ENCODE measurements at places on chromosomes 16 and 17.

DNA sequence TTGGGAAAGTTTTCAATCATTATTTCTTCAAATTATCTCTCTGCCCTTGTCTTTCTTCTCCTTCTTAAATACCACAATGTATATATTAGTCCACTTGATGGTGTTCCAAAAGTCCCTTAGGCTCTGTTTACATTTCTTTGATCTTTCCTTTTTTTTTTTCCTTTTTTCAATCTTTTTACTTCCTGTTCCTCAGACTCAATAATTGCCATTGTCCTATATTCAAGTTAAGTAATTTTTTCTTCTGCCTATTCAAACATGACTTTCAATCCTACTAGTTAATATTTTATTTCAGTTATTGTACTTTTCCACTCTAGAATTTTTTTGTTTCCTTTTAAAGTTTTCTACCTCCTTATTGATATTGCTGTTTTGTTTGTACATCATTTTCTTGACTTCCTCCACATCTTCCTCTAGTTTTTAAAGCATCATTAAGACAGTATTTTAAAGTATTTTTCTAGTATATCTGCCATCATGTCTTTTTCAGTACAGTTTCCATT lies 15.8 kb upstream of the UQCRC2 start:
- no peak for DNase-seq

DNA sequence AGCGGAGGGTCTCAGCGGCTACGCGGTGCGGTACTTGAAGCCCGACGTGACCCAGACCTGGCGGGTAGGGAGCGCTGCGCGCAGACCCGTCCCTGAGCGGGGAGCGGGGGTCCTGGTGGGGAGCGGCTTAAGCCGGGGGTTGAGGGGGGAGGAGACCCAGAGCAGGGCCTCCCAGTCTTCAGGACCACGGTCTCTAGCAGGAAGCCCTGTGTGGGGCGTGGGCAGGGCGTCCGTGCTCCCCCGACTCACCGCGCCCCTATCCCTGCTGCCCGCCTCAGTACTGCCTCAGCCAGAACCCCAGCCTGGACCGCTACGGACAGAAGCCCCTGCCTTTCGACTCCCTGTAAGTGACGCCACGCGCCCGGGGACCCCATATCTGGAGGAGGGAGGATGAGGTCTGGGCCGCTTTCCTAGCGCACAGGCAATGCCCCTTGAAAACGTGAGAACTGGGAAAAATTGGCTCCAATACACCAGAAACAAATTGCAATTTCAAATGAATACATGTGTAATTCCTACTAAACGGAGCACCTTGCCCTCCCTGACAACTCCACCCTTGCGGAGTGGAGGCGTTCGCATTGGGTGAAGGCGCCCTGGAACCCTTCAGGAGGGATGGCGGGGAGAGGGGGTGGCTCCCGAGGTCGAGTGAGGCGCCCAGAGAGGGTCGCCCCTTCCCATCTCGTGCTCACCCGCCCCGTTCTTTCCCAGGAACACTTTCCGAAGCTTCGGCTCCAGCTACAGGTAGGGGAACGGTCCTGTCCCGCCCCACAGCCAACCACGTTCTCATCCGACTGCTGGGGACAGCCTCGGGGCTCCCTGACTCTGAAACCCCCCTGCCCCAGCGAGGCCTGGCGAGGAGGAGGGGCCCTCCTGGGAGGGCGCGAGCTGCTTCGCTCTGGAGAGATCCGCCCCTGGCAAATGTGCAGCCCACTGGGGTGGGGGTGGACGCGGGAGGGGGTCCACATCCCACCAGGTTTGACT lies 14.6 kb upstream of the CNGB1 start:
- no peak for DNase-seq

- no peak for DNase-seq
Measured at GRCh38 chr17:8574687-8575086, 55.8 kb downstream of the MYH10 start.

DNA sequence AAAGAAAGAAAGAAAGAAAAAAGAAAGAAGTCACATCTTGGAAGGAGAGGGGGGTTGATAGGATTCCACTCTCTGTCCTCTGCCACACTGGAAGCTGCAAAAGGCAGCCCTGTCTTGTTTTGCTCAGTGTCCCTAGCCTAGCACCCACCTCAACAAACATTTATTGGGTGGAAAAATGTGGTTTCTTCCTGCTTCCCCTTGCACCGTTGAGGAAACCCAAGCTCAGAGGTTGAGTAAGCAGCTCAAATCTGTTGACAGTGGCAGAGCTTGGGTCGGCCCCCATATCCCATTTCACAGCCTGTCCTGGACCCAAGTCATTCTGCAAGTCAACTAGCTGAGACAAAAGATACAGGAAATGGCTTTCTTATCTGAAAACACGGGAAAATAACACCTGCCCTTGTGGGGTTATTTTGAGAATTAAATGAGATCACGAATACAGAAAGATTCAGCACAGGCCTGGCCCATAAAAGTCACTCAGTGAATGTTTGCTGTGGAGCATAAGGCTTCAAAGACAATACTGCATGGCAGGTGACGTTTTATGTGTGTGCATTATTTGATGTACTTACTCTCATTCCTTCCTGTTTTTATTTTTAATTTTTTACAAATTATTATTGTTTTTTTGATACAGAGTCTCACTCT lies 63.6 kb downstream of the SCNN1B start:
- DNase-seq = peak; percentile 38

DNA sequence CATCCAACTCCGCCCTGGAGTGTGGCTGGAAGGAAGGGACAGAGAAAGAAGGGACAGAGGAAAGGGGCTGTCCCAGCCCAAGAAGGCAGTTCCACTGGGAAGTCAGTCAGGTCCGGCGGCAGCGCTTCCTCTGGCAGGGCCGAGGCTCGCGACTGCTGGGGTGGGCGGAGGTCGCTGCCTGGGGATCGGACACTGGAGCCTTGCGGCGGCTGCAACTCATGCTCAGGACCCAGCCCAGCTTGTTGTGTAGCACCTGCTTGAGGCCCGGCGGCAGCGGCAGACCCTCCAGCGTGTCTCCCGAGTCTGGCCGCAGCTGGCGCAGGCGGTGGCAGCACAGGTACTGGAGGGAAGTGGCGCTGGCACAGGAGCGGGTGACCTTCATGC lies 4.0 kb upstream of the MRPS34 start:
- DNase-seq = no peak

- peak; percentile 49 for DNase-seq
Measured at GRCh38 chr16:88971371-88972097, 5.5 kb downstream of the CBFA2T3 start.

- peak; percentile 67 for DNase-seq
Measured at GRCh38 chr17:81577278-81578000, 25.3 kb upstream of the FAAP100 start.

GRCh38 chr17:57862694-57863667 lies 13.1 kb upstream of the MRPS23 start:
- DNase-seq = no peak

DNA sequence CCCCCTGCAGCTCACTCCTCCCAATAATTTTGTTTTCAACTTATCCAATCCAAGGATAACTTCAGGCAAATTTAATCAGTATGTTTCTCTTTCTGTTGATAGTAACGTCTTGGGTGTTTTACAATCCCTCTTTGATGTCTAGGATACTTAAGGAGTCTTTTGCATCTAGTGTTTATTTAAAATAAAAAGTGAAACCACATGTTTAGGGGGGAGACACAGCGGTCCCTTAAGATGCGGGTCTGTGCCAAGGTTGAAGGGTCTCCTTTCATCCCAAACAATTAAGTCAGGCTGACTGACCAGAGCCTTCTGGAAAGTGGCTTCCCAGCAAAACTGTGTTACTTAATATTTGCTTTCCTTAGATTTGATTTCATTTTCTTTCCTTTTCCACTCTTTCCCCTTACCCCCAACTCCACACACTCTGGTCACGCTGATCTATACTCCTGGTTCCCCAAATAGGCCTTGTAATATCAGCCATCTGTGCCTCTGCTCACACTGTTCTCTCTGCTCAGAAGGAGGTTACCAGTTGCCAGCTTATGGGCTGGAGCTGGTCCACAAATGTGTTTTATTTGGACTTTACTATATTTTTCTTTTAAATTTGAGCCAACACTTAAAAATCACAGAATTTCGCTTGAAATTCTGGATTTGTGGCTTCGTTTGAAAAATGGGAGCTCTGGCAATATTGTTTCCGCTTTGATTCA lies 11.2 kb downstream of the ANKS4B start:
- no peak for DNase-seq

GRCh38 chr16:53209429-53209828 lies 154.6 kb downstream of the CHD9 start:
- no peak for DNase-seq

GRCh38 chr16:1556254-1556653 lies 22.8 kb downstream of the TMEM204 start:
- DNase-seq = no peak

GRCh38 chr17:1673041-1673785 lies 11.5 kb downstream of the PRPF8 start:
- DNase-seq = no peak

GRCh38 chr16:49474741-49475140 lies 101.1 kb downstream of the C16orf78 start:
- DNase-seq = no peak

Measured in Calu3 (cell line).